Activated T-cell treated with anti-CD3 and anti-CD28 coated beads, Interleukin-2, amount 50 U/mL, for 72 hours (primary cell): ENCODE measurements at places on chromosomes 4 and X. TPM values are rescaled to one million over a fixed set of nuclear protein-coding genes. Genes with fewer than 3 reads are reported as not detected.

The ERAS gene
- 0.31 TPM for total RNA-seq

The SSX3 gene
- total RNA-seq, result not detected

The ARR3 gene
- total RNA-seq, result not detected

DNA sequence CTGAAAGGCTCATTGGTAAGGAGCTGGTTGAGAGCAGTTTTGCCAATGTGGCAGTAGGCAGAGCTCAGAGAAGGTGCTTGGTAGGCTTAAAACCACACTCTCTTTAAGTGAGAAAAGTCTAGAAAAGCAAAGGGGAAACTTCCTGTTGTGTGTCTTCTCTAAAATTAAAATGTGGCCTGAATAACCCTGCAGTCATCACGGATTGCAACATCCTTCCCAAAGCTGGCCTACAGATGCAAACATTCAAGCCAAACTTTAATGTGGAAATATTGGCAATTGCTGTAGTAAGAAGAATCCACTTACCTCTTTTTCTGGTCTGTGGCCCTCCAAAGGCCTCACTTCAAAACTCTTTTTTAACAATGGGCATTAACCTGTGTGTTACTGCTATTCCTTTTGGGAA is 348.5 kb downstream of the OPHN1 start:
- H3K4me1 ChIP-seq, result no peaks in the 10 kb centered on the region
- H3K36me3 ChIP-seq, result no peaks in the 10 kb centered on the region
- no peak overlapping the region for H3K4me3 ChIP-seq
- H3K27me3 ChIP-seq, result peaks cover 27% of the 10 kb centered on the region

DNA sequence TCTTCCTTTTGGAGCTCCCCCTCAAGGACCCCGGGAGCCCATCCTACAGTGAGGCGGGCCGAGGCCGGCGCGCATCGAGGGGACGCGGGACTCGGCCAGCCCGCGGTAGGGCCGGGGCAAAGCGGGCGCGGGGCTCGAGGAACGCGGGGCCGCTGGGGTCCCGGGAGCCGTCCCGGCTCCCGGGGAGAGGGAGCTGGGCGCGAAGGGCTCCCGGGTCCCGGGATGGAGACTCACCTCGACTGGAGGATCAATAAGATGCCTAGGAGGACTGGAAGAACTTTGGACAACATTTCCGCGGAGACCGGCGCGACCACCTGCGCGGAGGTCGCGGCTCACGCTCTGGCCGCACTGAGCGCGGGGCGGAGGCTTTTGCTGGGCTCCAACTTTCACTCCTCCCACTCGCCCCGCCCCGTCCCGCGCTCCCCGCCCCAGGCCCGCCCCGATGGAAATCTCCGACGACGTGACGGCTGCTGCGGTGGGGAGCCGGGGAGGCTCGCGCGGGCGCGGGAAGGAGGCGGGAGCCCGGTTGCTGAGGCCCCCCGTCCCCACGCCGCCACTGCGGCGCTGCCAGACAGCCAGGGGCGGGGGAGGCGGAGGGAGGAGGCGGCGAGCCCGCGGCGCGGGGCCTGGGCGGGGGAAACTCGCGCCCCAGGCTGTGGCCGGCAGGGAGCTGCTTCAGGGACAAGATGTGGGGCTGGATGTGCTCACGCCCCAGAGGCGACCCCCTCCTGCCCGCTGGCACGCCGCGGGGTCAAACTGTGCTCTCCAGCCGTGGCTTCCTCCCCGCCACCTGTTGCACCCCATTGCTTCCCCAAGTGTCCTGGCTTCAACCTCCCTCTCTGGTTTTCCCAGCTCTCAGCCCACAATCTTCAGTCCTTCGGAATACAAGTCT is at the start of gene GABRE:
TSS of gene GABRE (minus strand) at position 341 of the 892 bp plus-strand sequence. CDS start at position 290, 51 bp downstream.
- DNase-seq, result peak; percentile 3
- H3K27me3 ChIP-seq, result peaks cover 43% of the 10 kb centered on the region
- H3K4me3 ChIP-seq, result no peak within 1 kb of the TSS

DNA sequence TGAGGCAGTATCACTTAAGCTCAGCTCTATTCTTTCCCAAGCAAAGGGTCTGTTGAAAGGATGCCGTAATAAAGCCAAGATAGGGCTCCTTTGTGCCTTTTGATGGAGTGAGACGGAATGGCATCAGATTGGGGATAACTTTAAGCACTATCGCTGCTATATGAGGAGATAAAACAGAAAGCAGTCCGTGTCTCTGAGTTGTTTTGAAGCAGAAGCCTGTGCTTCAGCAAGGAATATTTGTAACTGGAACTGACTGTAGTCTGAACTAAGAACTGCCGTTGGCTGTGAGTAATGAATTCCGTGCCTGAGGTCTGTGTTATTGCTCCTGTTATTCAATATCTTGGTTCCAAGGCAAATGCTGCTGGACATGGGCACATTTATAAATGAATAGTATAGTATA is 297.4 kb downstream of the ANKRD50 start:
- DNase-seq, result no peak
- no peaks in the 10 kb centered on the region for H3K4me1 ChIP-seq
- H3K4me3 ChIP-seq, result no peak overlapping the region
- no peaks in the 10 kb centered on the region for H3K36me3 ChIP-seq
- no peak overlapping the region for H3K27ac ChIP-seq
- H3K27me3 ChIP-seq, result no peaks in the 10 kb centered on the region
